ENCODE measurements at places on chromosomes 4 and X. TPM values are rescaled to one million over a fixed set of nuclear protein-coding genes. Genes with fewer than 3 reads are reported as not detected.

Gene UGT2B11
- polyA plus RNA-seq: not detected

Gene ATP2B3
- not detected for polyA plus RNA-seq

Gene CENPVL2
- not detected for polyA plus RNA-seq

Gene SORCS2
- 0.83 TPM for polyA plus RNA-seq

Gene PDHA2
- polyA plus RNA-seq: not detected

Gene RTL5
- polyA plus RNA-seq: 3.7 TPM

Gene CFAP47
- polyA plus RNA-seq: not detected

Gene FHIP1A
- 3.8 TPM for polyA plus RNA-seq

Gene PWWP3B
- 1.3 TPM for polyA plus RNA-seq

Gene TMEM144
- polyA plus RNA-seq: 1.9 TPM

Gene MAGEA1
- polyA plus RNA-seq: not detected

Gene FHL1
- polyA plus RNA-seq: 683 TPM

Gene MED12
- polyA plus RNA-seq: 13.4 TPM

Gene TCEAL5
- polyA plus RNA-seq: 0.31 TPM

Gene MGARP
- polyA plus RNA-seq: 3.4 TPM

Gene FOXP3
- 0.12 TPM for polyA plus RNA-seq

Gene CITED1
- polyA plus RNA-seq: 5.6 TPM

Gene SLC7A11
- 0.75 TPM for polyA plus RNA-seq

Gene RAB33A
- 0.37 TPM for polyA plus RNA-seq

Gene RASGEF1B
- polyA plus RNA-seq: 11.5 TPM

Gene ZMAT1
- polyA plus RNA-seq: 3.8 TPM

Gene GAGE2A
- not detected for polyA plus RNA-seq

Gene GAGE12E
- not detected for polyA plus RNA-seq

Gene SHROOM3
- 3.4 TPM for polyA plus RNA-seq

Gene ARSJ
- polyA plus RNA-seq: 0.77 TPM

Gene ADH7
- 1.2 TPM for polyA plus RNA-seq

Gene ARHGEF9
- 4.1 TPM for polyA plus RNA-seq

Gene VCX3B
- not detected for polyA plus RNA-seq

Gene HPGD
- polyA plus RNA-seq: 0.52 TPM

Gene SSX3
- polyA plus RNA-seq: not detected

Gene PHKA1
- 2.3 TPM for polyA plus RNA-seq

Gene TRIM61
- 0.38 TPM for polyA plus RNA-seq

Gene STK32B
- 0.41 TPM for polyA plus RNA-seq

Gene RIBC1
- 0.43 TPM for polyA plus RNA-seq

Gene CCSER1
- 1.2 TPM for polyA plus RNA-seq

Gene GAGE13
- polyA plus RNA-seq: not detected

Gene GPR50
- not detected for polyA plus RNA-seq

Gene PABPC1L2A
- not detected for polyA plus RNA-seq

Gene RHOXF1
- not detected for polyA plus RNA-seq

Gene C4orf54
- polyA plus RNA-seq: not detected

Gene CT45A2
- not detected for polyA plus RNA-seq

All from adipose tissue (tissue), 3 donors.